Mucosa of gallbladder (tissue), 1 donor: ENCODE measurements at places on chromosomes 5 and 9. TPM values are rescaled to one million over a fixed set of nuclear protein-coding genes. Genes with fewer than 3 reads are reported as not detected.

Gene FOXD4L6
- not detected for total RNA-seq

Gene IL5
- total RNA-seq, result not detected

Gene SLC25A2
- total RNA-seq, result not detected

Gene OR1J2
- not detected for total RNA-seq

Gene ENTREP1
- total RNA-seq, result 10.1 TPM

DNA sequence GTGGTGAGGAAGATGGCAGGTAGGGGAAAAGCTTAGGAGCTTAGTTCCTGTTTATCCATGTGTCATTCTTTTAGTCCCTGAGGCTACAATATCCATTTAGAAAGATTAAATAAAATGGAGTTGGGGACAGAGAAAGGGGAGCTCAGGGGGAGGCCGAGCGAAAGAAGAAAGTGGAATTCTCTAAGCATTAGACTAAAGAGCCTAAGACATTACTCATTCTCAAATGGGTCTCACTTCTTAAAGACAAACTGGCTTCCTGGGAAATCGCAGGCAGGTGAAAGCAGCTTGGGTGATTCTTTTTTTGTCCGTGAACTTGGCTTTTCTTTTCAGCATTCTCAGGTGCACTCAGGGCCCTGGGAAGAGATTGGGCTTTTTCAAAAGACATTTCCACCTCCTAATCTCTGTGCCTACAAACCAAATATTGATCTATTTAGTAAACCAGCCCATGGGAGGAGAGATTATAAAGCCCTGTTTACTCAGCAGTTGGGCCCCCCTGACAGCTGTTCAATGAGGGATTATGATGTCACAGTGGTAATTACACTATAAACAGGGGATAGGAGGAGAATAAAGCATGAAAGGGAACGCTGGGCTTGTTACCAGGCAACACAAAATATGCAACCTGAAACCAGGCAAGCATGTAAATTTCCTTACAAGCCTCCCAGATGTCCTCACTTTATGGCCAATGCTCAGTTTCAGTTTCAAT lies 584.0 kb downstream of the ACTL7B start:
- DNase-seq, result no peak

DNA sequence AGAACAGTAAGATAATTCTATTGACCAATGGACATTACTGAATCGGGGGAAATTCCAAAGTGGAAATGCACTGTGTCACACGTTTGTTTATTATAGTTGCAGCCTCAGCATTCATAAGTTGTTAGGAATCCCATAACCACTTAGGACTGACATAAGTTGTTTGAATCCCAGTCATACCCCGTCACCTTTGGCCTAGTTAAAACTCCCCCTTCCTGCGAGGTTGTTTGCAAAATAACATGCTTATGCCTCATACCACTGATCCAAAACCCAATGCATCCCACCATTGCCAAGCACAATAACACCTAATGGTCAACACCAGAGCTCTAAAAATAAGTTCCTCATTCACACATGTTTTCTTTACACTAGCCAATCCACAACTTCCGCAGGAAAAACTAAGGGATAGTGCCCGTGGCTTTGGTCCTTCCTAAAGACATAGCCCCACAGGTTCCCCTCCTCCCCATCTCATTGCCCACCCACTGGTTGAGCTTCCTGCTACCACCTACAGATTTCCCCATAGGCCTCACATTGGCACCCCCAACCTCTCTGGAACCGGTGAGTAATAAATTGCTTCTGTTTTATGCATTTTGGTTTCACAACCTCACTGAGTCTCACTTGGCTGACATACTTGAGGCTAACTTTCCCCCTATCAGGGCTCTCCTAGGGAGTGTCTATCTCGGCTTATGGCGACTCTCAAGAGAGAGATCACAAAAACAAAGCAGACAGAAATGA lies 42.3 kb upstream of the MUSK start:
- DNase-seq, result no peak

- DNase-seq, result no peak
These were observed 17.8 kb upstream of the SLCO4C1 start for GRCh38 chr5:102313912-102314311.

- DNase-seq, result no peak
These were observed 138.9 kb downstream of the NXNL2 start for GRCh38 chr9:88673886-88674285.

GRCh38 chr5:123814801-123815470 lies 303.0 kb downstream of the CSNK1G3 start:
- DNase-seq, result no peak

- DNase-seq, result no peak
These were observed 33.0 kb downstream of the VAV2 start for GRCh38 chr9:133959171-133959570.

DNA sequence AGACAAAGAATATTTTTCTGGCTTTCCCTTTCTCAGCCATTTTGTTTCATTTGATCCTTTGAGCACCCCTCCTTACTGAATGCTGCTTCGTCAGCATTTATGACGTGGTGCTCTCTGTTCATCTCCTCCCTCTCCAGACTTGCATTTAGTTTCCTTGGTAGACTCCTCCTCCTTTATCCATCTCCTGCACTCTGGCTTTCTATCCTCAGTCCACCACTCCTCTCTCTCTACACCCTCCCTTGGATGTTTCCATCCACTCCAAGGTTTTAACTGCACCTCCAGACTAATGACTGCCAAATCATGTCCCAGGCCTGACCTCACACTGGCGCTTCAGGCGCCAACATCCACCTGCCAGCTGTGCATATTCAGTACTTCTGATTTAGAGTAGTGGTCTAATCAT lies 245.4 kb downstream of the RAB3C start:
- no peak for DNase-seq

GRCh38 chr9:125902831-125903512 lies 155.8 kb downstream of the PBX3 start:
- DNase-seq, result no peak

DNA sequence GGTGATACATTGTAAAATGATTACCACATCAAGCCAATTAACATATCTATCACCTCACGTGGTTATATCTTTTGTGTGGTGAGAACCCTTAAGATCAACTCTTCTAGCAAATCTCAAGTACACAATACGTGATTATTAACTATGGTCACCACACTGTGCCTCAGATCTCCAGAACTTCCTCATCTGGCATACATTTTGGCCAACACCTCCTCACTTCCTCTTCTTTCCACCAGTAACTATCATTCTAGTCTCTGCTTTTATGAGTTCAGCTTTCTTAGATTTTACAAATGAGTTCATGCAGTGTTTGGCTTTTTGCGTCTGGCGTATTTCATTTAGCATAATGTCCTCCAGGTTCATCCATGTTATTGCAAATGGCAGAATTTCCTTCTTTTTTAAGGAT lies 35.8 kb downstream of the PRKACG start:
- DNase-seq, result no peak

DNA sequence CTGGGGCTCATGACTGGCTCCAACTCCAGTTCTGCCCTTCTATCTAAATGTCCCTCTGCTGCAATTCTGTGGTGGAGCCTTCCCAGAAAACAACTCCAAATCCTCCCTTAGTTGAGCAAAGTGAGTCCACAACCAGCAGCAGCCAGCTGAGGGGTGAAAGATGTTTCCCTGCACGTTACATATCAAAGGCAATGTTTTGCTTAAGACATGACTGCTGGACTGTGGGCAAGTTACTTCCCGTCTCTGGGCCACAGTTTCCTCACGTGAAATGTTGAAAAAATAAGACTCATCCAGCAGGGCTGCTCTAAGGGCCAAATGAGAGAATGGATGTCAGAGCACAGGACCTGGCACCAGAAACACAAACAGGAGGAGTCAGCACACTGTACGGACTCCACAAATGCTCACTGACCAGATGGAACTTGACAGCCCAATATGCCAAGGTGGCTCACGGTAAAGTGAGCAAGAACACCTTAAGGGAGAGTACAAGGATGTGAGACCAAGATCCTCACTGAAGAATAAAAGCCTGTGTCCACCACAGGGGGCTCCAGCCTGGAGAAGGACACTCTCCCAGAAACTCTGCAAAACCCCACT lies 138.4 kb upstream of the ABCA1 start:
- DNase-seq, result no peak

DNA sequence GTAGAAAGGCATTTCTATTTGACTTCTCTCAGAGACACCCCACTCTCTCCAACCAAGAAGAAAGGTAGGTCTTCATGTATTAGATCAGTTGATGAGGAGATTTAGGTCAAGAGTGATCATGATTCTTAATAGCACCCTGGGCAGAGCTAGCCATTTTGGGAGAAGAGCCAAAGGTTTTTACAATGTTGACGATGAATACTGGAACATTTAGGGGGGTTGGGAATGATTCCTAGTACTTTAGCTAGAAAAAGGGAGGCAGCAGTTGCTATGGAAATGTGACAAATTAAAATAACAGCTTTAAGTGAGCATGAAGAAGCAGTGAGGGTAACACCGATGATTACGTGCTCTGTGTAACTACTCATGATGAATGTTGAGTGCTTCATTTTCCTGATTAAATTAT lies 9.5 kb upstream of the RPS23 start:
- no peak for DNase-seq
